ENCODE measurements at places on chromosomes 2 and 18.

GRCh38 chr2:176976736-176977685 is 235.6 kb upstream of the HNRNPA3 start:
- DNase-seq, result no peak

DNA sequence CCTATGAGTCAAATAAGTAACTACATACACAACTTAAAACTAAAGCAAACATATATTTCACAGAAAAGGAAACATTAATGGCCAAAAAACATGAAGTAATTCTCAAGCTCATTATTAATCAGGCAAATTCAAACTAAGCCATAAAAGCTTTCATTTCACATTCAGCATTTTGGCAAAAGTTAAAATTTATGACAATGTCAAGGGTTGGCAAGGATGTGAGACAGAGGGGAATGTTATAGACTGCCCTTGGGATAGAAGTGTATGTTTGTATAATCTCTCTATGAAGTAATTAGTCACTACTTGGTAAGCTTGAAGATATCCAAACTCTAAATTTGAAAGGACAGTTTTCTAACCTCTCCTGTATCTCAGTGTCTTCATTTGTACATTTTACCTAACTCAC is 539.4 kb downstream of the RIT2 start:
- DNase-seq, result no peak

- DNase-seq, result no peak
These were observed 99.9 kb downstream of the TRIB2 start for GRCh38 chr2:12816379-12817306.

DNA sequence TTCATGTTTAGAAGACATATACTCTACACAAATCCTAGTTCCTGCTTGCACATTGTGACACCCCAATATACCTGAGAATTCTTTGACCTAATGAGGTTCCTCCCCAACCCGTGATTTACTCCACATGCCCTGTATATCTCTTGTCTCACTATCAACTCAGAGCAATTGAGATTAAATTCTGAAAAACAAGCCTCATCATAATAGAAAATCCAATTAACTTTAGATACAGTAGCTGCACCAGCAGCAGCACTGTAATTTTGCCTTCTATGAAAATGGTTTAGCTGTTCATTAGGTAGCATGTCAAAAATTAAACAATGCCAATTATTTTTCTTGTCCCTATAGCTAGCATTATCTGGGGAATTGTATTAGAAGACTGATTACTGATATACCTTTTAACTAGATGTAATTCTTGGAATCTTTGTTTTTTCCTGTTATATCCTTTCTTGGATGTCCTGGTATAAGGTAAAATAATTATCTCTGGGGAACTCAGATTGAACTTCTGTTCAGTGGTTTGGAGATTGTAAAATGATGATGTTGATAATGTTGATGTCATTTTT is 218.9 kb upstream of the TANK start:
- DNase-seq, result no peak

GRCh38 chr2:109457794-109458193 is 156.0 kb downstream of the SEPTIN10 start:
- DNase-seq, result no peak

Data from stimulated activated naive CD4-positive, alpha-beta T cell treated with Interleukin-2 at 50 U/mL for 16 hours (primary cell).